ENCODE measurements at places on chromosomes 6 and 20. TPM values are rescaled to one million over a fixed set of nuclear protein-coding genes. Genes with fewer than 3 reads are reported as not detected.

GRCh38 chr6:42947950-42948349, 12.6 kb upstream of the GNMT start:
- peaks cover 12% of the 10 kb centered on the region for H3K36me3 ChIP-seq
- DNase-seq: no peak
- H3K4me1 ChIP-seq: no peaks in the 10 kb centered on the region
- no peaks in the 10 kb centered on the region for H3K27me3 ChIP-seq

Gene PERP
- polyA plus RNA-seq: 2.8 TPM

GRCh38 chr6:44262467-44263353, 2.6 kb downstream of the NFKBIE start:
- H3K4me1 ChIP-seq: peaks cover 19% of the 10 kb centered on the region
- peaks cover 2% of the 10 kb centered on the region for H3K36me3 ChIP-seq
- H3K27me3 ChIP-seq: no peaks in the 10 kb centered on the region
- H3K27ac ChIP-seq: no peak overlapping the region

DNA sequence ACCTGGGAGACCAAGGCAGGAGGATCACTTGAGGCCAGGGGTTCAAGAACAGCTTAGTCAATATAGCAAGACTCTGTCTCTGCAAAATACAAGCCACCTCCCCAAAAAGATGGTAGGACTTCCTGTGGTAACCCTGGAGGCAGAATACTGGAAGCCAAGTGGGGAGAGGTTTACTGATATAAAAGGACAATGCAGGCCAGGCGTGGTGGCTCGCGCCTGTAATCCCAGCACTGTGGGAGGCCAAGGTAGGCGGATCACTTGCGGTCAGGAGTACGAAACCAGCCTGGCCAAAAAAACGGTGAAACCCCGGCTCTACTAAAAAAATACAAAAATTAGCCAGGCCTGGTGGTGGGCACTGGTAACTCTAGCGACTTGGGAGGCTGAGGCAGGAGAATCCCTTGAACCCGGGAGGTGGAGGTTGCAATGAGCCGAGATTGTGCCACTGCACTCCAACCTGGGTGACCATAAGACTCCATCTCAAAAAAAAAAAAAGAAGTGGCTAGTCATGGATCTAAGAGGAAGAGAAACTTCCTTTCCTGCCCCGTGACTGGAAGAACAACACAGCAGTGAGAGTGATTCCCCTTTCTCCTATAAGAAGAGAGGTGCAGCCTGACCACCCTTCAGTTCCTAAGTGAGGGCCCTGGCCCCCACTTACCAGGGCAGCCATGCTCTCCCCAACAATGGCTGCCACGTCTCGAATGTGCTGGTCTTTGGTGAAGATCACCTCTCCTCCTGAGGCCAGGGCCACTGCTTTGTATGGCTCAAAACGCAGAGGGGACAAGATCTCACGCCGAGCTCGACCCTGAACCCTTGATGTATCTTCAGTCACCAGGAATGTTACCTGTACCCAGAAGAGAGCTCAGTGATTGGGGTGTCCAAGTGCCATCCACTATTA, 6.2 kb downstream of the SAPCD1 start:
- peaks cover 39% of the 10 kb centered on the region for H3K36me3 ChIP-seq
- H3K4me1 ChIP-seq: no peaks in the 10 kb centered on the region
- H3K27ac ChIP-seq: no peak overlapping the region

DNA sequence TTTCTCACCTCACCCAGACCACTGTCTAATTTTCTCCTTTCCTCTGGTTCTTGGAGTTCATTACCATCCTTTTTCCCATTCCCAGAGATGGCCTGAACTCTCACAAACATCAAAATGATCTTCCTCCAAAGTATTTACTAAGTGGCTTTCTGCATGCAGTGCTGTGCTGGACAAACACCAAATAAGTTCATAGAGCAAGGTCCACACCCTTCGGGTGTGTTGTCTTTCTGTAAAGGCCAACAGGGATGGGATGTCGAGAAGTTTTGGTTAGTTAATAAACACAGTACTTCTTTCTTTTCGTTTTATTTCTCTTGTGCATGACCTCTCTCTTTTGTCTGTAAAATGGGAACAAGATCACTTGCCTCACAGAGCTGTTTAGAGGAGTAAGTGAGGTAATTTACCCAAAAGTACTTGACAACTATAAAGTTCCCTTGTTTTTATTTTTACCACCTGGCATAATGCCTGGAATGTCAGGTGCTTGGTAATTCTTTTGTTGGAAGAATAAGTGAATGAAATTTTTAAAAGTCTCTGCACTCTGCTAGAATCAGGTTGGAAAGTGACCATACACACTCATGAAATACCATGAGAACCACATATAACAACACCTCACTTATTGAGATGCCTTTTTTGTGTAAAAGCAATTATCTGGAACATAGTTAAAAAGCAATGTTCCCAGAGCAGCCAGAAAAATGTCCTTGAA, 22.8 kb upstream of the CCN6 start:
- H3K4me1 ChIP-seq: no peaks in the 10 kb centered on the region
- H3K36me3 ChIP-seq: no peaks in the 10 kb centered on the region
- no peak overlapping the region for H3K27ac ChIP-seq

DNA sequence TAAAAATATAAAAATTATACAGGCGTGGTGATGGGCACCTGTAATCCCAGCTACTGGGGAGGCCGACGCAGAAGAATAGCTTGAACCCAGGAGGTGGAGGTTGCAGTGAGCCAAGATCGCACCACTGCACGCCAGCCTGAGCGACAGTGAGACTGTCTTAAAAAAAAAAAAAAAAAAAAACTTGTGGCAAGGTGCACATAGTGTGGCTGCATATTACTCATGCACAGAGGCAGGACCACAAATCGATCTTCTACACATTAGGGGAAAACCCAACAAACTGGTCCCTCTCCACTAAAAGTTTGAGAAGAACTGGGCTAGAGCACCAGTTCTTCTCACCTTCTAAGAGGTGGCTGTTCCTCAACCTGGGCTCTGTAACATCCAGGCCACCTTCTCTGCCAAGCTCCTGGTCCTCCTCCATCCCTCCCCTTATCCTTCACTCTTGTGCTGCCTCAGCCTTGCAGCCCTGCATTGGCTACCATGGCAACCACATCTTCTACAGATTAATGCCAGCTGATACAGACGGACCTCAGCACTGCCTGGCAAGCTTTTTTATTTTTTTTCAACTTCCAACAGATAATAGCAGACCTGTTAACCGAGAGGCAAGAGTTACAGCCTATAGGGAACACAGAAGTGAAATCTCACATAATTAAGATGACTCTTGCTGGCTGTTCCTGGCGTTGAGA, 88.0 kb downstream of the ATP9A start:
- peaks cover 10% of the 10 kb centered on the region for H3K36me3 ChIP-seq
- no peaks in the 10 kb centered on the region for H3K4me1 ChIP-seq

Gene OOEP
- 0.15 TPM for polyA plus RNA-seq

DNA sequence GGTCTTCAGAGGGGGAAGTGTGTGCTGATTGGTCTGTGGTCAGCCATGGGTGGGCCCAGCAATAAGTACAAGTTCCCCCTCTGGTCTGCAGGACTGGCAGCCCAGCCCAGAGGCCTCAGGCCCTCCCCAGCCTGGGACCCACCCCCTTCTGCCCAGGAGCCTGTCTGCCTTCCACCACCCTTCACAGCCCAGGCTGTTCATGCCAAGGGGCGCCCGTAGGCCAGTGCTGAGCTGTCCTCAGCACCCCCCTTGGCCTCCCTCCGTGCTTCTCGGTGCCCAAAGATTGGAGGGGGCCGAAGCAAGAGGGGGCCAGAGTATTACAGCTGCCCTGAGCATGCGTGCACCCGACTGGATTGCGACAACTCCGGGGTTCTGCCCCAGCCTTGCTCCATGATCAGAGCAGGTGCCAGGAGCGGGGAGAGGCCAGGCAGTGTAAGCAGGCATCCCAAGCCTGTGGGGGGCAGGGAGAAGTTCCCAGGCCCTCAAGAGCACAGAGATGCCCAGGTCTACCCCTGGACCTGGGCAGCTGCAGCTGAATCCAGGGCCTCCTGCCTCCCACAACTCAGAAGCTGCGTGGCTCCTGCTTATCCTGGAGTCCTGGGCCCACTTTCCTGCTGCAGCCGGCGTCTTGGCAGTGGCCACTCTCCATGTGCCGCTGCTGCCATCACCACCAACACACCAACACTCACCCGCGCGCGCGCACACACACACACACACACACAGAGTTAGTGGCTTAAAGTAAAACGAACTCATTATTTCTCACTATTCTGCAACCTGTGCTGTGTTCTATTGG, 33.3 kb downstream of the CST9L start:
- no peaks in the 10 kb centered on the region for H3K27me3 ChIP-seq
- DNase-seq: no peak
- no peaks in the 10 kb centered on the region for H3K36me3 ChIP-seq

Gene PNPLA1
- 0.05 TPM for polyA plus RNA-seq

All from psoas muscle (tissue), 8 donors.